ENCODE measurements at places on chromosomes 5 and 9.

DNA sequence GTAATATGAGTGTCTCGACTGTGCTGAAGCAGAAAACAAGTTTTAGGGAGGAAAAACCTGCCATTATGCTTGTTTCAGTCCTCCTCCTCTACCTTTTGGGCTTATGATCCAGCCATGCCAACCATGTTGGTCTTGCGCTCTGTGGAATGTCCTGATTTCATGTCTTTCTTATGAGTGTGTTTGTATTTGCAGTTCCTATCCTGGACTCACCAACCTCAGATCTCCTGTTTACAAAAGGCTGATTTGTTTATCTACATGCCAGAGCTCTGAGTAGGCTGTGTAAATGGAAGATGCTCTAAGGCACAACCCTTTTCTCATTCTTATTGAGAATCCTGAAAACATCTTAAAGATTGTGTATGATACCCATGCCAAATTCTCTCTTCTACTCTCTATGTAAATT is 138.6 kb downstream of the ARHGEF28 start:
- DNase-seq, result no peak

DNA sequence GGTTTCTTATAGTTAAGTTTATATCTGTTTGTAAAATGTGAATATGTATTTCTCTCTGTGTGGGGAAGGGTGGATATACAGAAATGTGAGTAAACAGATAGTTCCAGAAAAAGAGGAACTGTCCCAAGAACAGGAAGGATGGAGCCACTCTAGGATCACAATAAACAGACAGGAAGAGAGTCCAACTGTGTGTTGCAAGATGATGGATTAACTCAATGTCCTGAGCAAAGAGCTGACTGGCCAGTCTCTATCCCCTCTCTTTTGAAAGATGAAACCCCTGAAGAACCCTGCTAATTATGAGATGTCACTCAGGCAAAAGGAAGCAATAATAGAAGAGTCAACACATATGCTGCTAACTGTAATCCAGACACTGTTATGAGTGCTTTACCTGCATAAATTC is 202.7 kb downstream of the SEMA6A start:
- no peak for DNase-seq

DNA sequence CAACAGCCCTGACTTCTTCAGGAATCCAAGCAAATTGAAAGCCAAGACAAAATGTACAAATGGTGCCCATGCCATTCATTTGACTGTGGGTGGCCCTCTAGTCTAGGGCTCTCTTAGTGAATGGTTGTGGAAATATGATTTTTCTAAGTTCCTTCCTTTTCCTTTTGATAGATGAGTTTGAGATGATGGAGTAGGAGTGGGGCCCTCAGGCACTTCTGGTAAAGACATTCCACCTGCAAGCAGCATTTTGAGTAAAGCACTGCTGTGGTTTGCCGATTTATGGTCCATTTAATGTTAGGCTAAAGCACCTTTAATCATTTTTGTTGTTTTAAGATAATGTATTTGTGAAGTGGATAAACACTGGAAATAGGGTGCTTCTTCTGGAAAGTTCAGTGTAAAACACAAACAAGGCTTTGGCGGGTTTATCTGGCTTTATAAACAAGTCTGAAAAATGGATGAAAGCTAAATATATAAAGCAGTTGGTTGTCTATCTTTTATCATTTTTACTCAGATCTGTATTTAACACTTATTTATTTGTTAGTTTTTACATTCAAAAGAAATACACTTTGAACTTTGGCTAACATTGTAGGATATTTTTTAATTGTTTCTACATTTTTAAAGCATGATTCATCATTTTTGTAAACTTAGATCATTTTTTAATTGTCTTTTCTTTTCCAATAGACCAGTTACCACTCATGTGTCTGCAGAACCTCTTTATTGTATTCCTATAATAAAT is 213.5 kb downstream of the PJA2 start:
- no peak for DNase-seq

- DNase-seq, result no peak
Observed at GRCh38 chr5:76960004-76960625, 7.3 kb downstream of the CRHBP start.

DNA sequence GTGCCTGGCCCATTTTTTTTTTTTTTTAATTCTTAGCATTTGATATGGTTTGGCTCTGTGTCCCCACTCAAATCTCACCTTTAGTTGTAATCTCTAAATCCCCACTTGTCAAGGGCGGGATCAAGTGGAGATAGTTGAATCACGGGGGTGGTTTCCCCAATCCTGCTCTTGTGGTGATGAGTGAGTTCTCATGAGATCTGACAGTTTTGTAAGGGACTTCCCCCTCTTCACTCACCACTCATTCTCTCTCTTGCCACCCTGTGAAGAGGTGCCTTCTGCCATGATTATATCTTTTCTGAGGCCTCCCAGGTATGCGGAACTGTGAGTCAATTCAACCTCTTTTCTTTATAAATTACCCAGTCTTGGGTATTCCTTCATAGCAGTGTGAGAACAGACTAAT is 27.2 kb downstream of the NDUFAF2 start:
- no peak for DNase-seq

DNA sequence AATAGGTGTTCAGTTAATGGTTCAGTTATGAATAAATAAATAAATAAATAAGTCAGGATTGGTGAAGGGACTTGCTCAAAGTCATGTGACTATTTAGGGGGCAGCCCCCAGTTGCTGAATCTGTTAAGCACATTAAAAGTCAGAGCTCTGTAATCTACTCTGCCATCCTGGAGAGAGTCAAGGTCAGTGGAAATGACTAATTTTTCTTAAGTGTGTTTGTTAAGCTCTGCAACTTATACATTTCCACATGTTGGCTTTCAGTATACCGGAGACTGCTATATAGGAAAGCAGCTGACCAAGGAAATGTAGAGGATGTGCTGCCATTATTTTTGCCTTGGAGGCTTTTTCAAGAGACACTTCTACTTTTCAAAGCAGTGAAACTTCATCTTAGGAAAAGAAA is 57.9 kb downstream of the KIAA1958 start:
- DNase-seq, result no peak

Data from fibroblast of the conjunctiva (primary cell).